ENCODE measurements at places on chromosomes 2 and 18.

DNA sequence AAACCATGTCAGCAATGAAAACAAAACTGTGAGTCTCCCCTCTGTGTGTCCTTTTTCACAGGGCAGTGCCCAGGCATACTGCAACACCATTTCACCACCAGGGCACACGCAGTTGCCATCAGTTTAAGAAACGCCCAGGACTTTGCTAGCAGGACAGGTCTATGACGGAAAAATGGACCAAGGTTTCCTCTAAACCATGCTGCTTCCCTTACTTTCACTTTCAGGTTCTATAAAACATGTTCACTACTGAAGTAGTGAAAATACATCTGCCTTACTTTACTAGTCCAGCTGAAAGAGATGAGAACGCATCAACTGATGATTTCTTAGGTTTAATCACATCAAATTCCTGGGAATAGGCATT lies 110.5 kb downstream of the TCF4 start:
- peak; percentile 73 for DNase-seq

DNA sequence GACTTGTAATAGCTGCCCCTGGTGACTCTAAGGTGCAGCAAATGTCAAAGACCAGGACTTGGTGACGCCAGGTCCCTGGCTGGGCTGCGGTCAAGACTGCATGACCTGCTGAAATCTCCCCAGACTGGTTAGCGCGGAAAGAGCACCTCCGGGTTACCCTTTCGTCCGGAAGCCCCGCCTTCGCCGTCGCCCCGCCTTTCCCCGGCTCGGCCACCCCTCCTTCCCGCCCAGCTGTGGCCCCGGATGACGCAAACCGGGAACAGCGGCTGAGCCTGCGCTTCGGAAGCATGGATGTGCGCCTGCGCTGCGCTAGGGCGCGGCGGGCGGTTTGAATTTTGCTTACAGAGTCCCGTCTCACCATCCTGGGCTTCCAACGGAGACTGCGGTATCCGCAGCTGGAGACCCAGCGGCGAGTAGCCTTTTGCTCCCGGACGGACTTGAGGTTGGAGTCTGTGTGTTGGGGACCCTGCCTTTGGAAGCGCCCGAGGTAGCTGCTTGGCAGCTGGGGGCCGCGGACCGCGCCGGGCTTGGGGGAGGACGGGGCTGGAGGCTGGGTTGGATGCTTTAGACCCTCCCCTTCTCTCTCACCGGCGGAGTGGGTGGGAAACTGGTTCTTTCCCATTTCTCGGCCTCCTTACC lies at the start of gene SKA1:
Gene SKA1 (plus strand): TSS at position 294 of the 639 bp plus-strand sequence. CDS start 785 bp downstream, outside the sequence.
- DNase-seq = peak; percentile 92

DNA sequence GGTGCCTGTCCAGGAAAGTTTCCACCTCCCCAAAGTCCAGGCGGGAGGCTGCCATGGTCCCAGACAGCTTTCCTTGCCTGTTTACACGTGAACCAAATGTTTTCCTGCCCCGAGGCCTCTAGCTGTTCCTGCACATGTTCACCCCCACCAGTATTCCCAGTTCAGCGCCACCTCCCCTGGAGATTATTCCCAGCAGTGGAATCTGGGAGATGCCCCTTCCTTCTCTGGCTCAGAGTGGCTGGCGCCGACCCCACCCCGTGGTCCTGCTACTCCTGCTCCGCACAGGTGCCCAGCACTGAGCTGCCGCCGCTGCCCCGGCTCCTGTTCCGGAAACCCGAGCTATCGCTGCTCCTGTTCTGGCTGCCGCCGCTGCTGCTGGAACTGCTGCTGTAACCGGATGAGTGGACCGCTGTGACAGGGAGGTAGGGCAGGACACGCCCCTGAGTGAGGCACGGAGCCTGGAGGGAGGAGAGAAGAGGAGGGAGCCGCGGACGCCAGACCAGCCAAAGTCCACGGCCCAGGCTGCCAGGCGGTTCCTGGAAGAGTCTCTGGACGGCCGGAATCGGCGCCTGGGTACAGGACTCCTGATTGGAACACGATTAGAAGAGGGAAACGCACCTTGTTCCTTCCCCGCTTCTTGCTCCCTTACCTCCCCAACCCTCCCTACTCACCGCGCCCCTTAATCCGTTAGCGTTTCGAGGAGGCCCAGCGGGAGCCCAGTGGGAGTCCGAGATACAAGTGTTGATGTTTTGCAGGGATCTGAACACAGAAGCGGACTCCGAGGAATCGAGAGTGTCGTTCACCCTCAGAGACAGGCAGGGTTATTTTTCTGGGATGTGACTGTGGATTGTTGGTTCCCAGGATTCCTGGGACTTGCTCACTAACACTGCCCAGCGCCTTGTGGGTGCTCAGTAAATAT lies at the start of gene PDE11A:
Gene PDE11A (minus strand): TSS at position 395 of the 919 bp plus-strand sequence. CDS start 340 bp downstream, at position 55.
- DNase-seq = peak; percentile 71

- DNase-seq = peak; percentile 66
These were observed 92.2 kb upstream of the DSEL start for GRCh38 chr18:67608615-67609273.

DNA sequence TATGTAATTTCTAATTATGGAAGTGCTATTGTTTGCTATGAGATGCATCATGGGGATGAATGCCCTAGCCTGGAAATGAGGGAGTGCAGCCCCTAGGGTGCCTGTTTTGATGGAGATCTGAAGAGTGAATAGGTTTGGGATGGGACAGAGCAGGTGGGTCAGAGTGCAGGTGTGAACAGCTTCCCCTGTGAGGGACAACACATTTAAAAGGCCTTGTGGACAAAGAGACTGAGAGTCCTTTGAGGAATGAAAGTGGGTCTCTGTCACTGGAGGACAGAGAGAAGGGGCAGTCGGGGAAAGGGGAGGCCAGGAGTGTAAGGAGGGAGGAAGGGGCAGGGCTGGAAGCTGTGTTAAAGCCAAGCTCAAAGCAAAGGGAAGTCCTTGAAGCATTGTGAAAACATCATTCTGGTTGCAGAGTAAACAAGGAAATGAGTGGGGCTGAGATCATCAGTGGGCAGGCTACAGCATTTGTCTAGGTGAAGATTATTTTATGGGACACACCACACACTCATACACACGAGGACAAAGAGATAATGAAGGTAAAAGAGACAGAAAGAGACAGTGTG lies 877.6 kb downstream of the SLC4A3 start:
- DNase-seq = peak; percentile 63

DNA sequence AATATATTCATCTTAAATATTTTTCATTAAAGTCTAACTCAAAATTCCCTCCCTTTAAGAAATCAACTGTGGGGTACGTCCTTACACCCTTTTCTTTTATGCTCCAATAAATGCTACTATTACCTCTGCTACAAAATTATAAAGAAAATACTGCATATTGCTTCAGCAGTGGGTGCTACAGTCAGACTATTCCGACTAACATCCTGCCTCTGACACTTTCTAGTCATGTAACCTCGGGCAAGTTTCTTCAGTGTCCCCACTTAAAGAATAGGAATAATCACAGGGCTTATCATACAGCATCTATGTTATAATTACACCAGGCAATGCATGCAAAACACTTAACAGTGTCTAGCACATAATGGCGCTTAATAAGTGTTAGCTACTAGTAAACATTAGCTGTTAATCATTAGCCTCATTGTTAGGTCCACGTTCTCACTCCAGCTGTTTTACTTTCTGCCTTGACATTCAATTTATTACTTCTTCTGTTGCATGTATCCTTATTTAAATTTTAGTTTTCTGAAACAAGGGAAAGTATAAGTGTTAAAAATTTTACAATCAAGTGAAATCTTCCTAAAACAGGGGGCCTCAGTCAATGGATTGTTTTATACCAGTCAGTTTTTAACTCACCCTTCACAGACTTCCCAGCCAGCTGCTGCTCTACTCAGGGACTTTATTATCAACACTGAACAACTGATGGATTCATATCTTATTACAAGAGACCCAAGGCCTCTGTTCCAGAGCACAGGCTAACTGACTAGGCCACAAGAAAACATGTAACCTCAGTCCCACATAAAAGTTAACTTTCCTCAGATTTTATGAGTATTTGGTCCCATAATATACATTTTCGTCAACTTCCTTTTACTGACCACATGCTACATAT lies 54.0 kb downstream of the CLASP1 start:
- no peak for DNase-seq

- DNase-seq = no peak
These were observed 306.1 kb upstream of the KLHL29 start for GRCh38 chr2:23078784-23079434.

GRCh38 chr18:49968644-49969309 lies 155.4 kb upstream of the ACAA2 start:
- no peak for DNase-seq

Measured in LHCN-M2 (cell line).